ENCODE measurements at places on chromosomes 2 and 18. TPM values are rescaled to one million over a fixed set of nuclear protein-coding genes. Genes with fewer than 3 reads are reported as not detected.

PDCD1 gene
- not detected for total RNA-seq

KIAA2012 gene
- total RNA-seq: not detected

CGREF1 gene
- 22.9 TPM for total RNA-seq

DNA sequence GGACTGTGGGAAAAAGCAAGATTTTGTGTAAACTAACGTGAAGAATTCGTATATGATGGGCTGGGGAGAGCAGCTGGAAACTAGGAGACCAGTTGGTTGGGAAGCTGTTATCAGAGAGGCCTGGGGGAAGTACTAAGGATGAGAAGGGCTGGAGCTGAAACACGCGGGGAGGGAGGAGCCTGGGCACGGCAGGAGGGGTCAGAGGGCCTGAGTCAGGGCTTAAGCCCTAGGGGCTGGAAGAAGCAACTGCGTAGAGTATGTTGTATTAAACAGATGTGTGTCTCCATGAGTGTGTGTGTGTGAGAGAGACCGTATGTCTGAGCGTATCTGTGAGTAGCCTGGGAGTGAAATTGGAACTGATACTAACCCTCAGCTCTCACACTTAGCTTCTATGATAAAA lies 8.4 kb downstream of the POMC start:
- no peak for DNase-seq

- DNase-seq: no peak
Observed at GRCh38 chr2:94996305-94997100, 29.0 kb upstream of the MAL start.
